Stimulated activated naive CD4-positive, alpha-beta T cell (primary cell): ENCODE measurements at places on chromosomes 6 and 20.

DNA sequence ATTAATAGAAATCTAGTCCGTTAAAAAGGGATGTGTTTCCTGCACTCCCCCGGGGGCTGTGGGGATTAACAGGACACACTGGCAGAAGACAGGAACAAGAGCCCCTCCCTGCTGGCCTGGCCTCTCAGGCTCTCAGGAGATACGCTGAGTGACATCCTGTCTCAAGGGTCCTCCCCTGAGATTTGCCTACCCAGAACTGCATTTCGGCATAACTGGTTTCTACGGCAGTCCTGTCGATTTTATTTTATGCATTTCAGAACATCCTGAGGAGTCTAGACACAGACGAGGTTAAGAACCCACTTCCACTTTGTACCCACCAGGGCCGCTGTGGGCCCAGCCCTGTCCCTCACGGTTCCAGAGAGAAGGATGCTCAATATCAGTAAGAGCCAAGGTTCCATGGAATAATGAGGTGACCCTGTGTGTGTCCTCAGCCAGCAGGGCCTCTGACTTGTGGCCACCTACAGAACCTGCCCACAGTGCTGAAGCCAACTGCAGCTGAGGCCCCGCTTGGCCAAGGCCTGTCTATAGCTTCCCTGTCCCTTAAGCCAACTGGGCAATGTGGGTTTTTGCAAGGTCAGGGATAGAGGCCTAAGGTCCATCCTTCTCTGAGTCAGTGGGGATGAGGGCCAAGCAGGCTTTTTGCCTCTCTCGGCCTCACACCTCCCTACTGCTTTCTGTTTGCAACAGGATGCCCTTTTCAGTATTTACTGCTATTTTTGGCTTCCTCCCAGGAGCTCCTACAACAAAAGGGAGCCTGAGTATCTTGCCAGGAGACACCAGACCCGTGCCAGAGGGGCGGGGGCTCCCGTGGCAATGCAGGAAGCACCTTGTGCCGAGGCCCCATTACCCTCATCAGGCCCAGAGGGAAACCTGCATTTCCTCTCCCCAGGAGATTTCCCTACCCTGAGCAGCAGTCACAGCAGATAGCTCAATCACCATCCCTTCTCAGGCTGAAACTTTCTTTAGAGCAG is 14.7 kb downstream of the UQCC2 start:
- DNase-seq, result peak; percentile 51

- no peak for DNase-seq
Measured at GRCh38 chr6:128528241-128528640, 7.8 kb upstream of the PTPRK start.

GRCh38 chr6:161353208-161353613 is 79.3 kb upstream of the AGPAT4 start:
- no peak for DNase-seq

DNA sequence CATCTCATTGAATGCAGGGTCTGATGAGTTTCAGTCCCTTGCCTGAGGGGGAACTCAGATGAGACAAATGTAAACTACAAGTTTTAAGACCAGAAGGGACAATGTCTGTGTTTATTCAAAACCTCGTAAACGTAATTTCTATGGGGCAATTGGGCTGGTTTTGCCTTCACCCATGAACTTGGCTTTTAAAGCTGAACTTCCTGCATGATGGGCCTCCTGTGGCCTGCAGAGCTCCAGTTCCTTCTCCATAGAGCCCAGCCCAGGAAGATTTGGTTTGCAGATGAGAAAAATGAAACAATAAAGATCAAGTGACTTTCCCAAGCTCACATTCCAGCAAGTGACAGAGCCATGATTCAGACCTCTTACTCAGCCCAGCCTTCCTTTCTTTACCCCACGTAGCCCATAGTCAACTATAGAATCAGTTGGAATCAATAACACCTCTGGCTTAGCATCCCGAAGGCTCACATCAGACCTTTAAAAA is 612.3 kb downstream of the UTRN start:
- no peak for DNase-seq

- no peak for DNase-seq
Measured at GRCh38 chr6:111252726-111253125, 165.4 kb downstream of the SLC16A10 start.

DNA sequence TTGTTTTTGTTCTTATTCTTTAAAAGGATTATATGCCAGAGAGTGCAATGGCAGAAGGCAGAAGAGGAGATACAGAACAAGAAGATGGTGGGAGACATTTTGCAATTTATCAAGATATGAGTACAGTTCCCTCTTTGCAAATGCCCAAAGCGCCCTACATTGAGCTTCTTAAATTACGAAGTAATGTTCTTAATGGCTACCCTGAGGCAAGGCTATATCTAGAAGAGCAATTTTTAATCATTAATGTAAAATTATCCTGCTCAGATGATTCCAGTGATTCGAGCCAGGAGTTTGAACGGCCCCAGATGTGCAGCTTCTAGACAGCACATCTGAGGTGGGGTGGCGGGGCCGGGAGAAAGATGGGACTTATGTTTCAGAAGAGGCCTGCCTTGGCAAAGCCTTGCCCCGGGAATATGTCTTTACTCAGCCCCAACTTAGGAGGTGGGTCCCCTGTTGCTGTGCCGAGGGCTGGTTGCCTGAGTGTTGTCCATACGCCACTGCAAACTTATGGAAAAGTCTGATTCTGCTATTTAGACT is 84.9 kb upstream of the MLN start:
- DNase-seq, result no peak

GRCh38 chr6:6844530-6844929 is 256.0 kb downstream of the LY86 start:
- DNase-seq, result no peak

DNA sequence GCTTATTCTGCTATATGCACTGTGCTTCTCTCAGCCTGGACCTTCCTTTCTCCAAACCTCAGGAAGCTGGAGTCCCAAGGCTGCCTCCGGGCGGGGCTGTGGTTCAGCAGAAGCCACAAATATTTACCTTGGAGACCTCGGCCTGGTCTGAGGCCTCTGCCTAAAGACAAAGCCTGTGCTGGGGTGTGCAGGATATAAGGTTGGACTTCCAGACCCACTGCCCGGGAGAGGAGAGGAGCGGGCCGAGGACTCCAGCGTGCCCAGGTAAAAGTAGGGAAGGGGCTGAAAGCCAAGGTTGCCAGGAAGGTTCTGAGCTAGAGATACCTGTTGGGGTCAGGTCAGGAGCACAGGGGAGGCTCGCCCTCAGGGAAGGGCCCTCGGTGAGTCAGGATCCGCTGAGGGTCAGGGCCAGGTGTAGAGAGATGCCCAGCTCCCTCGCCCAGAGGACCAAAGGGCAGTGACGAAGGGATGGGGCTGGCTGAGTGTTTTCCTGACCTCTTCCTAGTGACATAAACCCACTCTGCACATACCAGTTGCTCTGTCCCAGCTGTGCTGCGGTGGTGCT is at the start of gene BPIFB1:
BPIFB1 (plus strand) TSS at position 224 of the 565 bp plus-strand sequence. CDS start 2,860 bp downstream, outside the sequence.
- no peak for DNase-seq

DNA sequence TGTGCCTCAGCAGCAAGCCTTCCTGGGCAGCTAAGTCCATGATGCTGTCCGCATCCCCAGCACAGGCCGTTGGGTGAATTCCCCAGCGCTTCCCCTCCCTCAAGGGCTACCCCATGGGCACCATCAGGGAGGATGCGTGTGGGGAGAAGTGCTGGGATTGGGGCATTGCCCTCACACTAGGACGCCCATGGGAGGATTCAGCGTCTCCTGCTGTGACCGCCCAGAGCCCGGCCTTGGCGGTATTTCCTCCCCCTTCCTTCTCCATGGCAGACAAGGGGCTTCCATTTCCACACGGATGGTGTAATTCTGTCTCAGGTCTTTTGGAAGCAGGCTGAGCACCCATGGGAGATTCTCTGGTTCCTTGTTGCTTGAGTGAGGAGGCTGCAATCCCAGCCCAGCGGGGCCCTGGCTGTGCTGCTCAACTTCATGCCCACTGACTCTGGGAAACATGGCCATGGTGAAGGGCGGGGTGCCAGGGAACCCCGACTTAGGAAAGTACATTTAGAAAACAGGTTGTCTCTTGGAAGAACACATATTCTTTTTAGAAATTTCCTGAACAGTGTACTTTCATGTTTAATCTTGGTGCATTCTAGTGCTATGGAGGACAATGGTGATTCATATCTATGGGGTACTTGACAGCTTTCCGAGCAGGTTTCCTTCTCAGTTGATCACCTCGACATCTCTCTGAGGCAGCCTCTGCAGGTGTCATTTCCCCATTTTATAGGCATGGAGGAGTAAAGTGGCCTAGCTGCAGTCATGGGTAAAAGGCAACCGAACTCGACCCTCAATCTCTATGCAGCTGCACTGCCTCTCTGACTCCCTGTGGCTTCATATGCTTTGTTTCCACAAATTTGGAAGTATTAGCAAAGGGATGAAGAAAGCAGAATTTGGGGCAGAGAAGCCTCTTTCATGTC is 178.2 kb upstream of the CST7 start:
- DNase-seq, result no peak

DNA sequence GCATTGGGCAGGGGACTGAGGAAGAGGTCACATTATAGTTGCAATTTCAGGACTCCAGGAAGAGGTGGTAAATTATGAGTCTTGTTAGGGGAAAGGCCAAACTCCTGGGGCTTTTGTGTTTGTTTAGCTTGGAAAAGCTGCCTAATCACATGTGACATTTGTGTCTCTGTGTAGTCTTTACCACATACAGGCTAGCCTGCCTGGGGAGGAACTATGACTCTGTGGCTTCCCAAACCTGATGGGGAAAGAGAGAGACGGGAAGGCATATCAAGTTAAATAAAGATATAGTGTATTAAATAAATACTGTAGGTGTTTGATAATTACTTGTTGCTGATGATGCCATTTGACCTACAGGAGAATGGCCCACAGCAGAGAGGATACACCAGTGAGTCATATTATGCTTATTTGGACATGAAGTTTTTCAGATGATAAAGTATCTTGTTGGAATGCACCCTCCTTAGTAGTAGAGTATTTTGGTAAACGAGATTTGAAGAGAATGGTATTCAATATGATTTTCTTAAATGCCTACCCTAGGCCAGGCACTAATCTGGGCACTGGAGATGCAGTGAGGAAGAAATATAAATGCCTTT is 4.0 kb downstream of the BLTP3A start:
- no peak for DNase-seq

- DNase-seq, result no peak
Measured at GRCh38 chr6:131602781-131603312, 25.2 kb downstream of the MED23 start.

GRCh38 chr6:24273096-24273870 is 84.6 kb downstream of the DCDC2 start:
- DNase-seq, result no peak

DNA sequence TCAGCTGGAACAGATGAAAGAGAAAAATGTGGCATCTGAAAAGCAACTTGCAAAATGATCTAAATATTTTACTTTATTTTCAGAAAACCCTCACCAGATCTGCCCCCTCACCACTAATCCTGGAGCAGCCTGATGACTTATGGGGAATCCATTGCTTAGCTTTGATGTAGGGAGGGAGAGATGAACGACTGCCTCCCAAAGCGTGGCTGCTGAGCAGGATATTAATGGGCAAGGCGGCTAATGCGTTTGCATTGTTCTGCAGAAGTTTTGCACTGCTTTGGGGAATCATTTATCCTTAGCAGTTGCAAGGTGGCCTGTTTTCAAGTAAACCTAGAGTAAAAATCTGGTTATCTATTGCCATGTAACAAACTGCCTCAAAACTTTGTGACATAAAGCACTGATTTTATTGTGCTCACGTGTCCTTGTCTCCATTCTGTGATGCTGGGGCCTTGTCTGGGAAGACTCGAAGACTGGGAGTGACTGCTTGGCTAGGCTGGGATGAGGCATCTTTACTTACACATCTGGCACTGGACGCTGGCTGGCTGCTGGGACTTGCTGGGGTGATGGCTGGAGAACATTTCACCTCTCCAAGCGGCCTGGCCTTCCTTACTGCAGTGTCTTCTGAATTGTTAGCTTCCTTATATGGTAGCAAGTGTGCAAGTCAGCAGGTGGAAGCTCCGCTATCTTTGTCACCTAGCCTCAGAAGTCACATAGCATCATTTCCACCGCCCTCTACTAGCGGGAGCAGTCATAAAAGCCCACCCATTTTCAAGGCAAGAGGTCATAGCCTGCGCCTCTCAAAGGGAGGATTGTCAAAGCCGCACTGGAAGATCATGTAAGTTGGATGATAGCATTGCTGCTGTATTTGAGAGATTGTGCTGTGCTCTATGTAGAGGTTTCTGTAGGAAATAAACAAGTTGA is 313.2 kb downstream of the NRN1 start:
- no peak for DNase-seq

DNA sequence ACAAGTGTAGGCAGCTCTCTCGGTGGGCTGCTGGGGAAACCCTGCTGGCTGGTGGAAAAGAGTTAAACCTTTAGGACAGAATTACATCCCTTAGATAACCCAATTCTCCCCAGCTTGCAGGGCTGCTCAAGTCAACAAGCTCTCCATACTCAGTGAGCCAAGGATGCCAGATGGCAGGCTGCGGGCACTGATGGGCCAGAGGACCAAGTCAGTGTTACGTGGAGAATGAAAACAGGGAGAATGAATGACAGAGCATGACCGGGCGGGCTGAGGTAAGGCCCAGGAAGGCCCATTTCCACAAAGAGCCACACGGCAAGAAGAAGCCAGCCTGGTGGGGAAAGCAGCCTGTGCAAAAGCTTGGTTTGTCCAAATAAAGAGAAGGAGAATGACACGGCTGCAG is 58.7 kb upstream of the CD93 start:
- no peak for DNase-seq

DNA sequence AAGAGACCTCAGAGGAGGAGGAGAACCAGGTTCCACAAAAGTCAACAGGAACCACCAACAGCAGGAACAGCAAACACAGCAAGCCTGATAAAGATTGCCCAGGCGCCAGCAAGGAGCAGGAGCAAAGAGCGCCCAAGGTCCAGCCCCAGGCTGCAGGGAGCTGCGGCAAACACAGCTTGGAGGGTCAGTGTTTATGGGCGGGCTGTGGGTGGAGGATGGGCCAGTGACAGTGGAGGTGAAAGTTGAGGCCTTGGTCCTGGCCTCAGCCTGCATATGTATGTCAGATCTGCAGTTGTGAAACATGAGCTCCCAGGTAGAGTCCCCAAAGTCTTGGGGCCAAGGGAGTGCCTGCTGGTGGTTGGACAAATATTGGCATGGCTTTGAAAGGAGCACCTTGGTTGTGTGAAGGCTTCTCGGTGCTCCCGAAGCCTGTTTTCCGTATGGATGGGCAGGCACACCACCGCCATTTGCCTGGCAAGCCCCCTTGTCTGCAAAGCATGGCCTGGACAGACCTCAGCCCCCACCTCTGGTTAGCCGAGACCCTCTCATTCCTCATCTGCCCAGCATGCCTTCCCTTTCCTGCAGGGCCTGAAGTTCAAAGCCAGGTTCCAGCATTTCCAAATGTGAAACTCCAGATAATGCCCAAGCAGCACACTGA is 2.0 kb upstream of the CAPN11 start:
- DNase-seq, result no peak

GRCh38 chr6:169162752-169163407 is 90.8 kb downstream of the THBS2 start:
- no peak for DNase-seq

GRCh38 chr20:15609921-15610320 is 963.3 kb downstream of the KIF16B start:
- DNase-seq, result no peak
